Left colon (tissue), 2 donors: ENCODE measurements at places on chromosomes 16 and 17.
A peak's percentile ranks its signal among the peaks of the same experiment; 100 is the strongest.

DNA sequence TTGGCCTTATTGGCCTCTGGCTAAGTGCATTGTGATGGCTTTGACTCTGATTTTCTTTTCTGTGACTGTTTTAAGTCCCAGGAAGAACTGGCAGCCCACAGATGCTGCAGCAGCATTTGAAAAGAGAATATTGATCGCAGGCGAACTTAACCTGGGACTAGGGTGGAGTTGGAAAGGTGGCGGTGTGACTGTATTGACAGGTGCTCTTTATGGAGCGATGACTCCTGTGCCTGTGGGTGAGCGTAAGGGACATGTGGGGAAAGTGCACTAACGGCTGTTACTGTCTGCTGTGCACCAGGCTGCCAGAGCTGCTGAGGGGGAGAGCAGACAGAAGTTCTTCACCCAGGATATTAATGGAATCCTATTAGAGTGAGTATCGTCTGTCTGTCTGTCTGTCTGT, 21.3 kb downstream of the UBN1 start:
- DNase-seq, result no peak

DNA sequence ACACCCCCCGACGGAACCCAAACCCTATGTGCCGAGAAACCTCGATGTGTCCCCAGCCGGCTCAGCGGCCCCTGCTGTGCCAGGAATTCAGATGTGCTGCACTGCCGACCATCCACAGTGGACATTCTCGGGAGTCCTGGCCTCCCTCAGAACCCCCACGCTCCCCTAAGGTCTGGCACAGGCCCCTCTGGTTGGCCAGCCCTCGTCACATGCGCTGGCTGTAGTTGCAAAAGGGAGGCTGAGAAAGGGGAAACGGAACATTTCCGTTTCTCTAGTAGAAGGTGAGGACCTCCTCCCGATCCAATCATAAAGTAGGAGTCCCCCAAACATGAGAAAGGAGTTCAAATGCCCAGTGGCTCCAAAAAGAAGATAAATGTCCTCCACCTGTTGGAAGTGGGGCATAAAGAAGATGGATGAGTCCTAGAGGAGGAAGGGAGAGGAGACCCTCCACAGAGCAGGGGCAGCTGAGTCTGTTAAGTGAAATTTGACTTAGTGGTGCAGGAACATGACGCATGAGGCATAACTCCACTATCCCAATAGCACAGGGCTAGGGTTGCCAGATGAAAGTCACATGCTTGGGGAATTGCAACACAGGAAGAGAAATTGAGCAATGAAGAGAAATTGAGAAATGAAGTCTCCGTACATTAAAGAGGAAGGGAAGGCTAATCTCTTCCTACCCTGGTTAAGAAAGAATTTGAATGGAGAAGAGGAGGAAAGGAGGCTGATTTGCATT, 49.3 kb upstream of the WSB1 start:
- peak; percentile 56 for DNase-seq

- DNase-seq, result no peak
These were observed 27.9 kb downstream of the SMURF2 start for GRCh38 chr17:64634218-64634617.

GRCh38 chr17:3915581-3915994, 677 bp downstream of the P2RX1 start:
- no peak for DNase-seq

- peak; percentile 59 for DNase-seq
These were observed 15.0 kb downstream of the SLC7A5 start for GRCh38 chr16:87854053-87854906.

DNA sequence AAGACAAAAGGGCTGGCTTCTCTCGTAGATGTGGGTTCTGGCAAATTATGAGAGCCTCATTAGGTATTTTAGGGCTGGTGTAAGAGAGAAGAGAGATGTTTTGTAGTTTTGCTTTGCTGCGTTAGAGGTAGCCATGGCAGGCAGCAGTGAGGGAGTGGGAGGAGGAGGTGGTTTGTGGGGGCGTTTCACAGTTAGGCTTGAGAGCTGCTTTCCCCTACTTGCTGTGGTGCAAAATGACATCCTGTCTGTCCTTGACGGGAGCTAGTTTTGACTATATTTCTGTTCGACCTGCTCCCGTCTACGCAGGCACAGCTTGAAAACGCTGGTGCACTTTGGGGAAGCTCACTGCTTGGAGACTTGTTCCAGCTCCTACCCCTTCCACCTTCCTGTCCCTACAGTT, 75.5 kb downstream of the SLC5A11 start:
- DNase-seq, result no peak

GRCh38 chr16:6828690-6829089, 504.0 kb upstream of the RBFOX1 start:
- no peak for DNase-seq

GRCh38 chr17:76966486-76967181, 98.4 kb downstream of the MGAT5B start:
- DNase-seq, result no peak

DNA sequence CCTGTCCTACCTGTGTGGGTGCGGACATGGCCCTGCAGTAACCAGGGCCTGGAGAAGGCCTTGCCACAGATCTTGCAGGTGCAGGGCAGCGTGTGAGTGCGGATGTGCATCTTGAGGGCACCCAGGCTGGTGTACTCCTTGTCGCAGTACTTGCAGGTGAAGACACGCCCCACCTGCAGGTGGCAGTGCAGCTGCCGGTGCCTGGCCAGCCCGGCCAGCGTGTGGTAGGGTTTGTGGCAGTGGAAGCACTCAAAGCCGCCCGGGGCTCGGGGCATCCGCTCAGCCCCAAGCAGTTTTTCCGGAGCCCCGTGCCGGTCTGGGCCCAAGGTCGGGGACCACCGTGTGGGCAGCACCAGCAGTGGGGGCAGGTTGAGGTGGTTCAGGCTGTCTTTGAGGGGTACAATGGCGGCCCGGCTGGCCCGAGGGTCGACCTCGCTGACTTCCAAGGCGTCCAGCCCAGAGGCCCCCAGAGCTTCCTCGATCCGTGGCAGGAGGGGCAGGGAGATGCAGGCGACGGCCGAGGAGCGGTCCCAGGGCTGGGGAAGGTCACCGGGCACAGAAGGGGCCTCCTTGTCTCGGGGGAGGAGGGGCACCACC, 5.1 kb downstream of the SNAI3 start:
- DNase-seq, result peak; percentile 83
